Thyroid gland (tissue), 4 donors: ENCODE measurements at places on chromosomes 4 and X.

- DNase-seq = no peak
Observed at GRCh38 chr4:91497892-91498291, 805.9 kb upstream of the GRID2 start.

- DNase-seq = no peak
Observed at GRCh38 chr4:10003666-10004065, 17.6 kb downstream of the SLC2A9 start.

DNA sequence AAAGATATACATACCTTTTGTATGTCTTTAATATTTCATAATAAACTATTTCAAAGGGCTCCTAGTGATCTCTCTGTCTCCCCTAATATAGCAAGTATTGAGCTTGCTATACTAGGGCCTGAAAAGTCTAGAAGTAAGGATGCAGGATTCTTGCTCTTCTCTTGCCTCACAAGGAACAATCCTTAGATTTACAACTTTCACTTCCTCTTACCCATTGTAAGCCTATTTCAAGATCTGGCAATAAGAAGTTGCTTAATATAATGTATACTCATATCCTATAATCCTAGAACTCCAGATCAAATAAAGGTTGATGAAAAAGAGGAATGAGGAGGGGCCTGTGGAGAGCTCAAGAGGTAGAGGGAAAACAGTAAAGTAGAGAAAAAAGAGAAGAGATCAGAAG, 40.8 kb upstream of the CHRDL1 start:
- DNase-seq = no peak

- DNase-seq = no peak
Observed at GRCh38 chr4:156193106-156193505, 239.4 kb upstream of the CTSO start.

DNA sequence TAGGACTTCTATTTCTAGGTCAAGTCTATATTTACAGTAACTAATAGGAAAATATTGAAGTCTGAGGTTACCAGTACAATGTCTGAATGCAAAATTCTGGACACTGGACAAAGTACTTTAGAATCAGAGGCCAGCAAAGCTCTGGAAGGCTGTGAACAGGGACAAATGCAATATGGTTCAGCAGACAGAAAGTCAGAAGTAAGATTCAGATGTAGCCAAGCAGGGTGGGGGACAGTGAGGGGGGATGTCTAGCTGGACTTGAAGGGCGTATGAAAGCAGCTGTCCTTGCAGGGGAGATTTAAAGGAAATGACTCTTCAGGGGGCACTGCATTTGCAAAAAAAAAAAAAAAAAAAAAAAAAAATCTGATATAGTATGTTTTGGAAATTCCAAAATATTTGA, 2.9 kb downstream of the SORBS2 start:
- DNase-seq = no peak

- no peak for DNase-seq
Observed at GRCh38 chrX:120562569-120562926, 1.8 kb upstream of the CUL4B start.

GRCh38 chr4:181757910-181758660, 485.1 kb upstream of the TENM3 start:
- DNase-seq = no peak

- DNase-seq = no peak
Observed at GRCh38 chr4:163703251-163703650, 208.8 kb downstream of the TMA16 start.

GRCh38 chrX:100447655-100448397, 37.8 kb upstream of the PCDH19 start:
- DNase-seq = peak; percentile 21

DNA sequence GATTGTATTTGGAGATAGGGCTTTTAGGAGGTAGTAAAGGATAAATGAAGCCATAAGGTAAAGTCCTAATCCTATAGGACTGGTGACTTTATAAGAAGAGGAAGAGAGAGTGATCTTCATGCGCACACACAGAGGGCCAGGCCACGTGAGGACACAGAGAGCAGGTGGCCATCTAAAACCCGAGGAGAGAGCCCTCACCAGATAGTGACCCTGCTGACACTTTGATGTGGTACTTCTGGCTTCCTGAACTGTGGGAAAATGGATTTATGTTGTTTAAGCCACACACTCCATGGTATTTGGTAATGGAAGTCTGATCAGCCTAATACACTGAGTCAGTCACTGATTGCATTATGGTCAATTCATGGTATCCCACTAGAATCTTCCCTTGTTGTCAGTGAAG, 164.9 kb upstream of the TAPT1 start:
- DNase-seq = no peak

GRCh38 chr4:48340276-48340964, 909 bp upstream of the SLAIN2 start:
- peak; percentile 11 for DNase-seq

GRCh38 chr4:84937381-84937977, 29.0 kb downstream of the WDFY3 start:
- no peak for DNase-seq
